Activated T-cell treated with anti-CD3 and anti-CD28 coated beads, Interleukin-2, amount 50 U/mL, for 24 hours (primary cell): ENCODE measurements at places on chromosomes 6 and 20.

DNA sequence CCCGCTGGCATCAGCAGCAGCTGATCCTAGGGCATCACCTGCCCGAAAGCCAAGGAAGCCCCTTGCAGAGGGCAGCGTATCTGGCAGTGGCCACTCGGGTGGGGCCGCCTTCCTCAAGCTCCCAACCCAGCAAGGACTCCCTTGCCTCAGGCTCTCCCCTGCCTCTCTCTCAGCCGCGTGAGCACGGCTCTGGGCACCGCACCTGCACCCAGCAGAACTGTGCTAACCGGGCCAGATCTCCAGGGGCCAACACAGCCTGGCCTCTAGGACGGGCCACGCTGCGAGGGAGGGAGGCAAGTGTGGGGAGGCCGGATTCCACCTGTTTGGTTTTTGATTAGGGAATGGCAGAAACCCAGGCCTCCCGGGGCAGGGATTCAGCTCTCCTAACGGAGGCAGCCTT, 11.8 kb upstream of the MRGBP start:
- no peak for DNase-seq

- no peak for DNase-seq
Observed at GRCh38 chr20:62837790-62838127, 20.9 kb downstream of the COL9A3 start.

DNA sequence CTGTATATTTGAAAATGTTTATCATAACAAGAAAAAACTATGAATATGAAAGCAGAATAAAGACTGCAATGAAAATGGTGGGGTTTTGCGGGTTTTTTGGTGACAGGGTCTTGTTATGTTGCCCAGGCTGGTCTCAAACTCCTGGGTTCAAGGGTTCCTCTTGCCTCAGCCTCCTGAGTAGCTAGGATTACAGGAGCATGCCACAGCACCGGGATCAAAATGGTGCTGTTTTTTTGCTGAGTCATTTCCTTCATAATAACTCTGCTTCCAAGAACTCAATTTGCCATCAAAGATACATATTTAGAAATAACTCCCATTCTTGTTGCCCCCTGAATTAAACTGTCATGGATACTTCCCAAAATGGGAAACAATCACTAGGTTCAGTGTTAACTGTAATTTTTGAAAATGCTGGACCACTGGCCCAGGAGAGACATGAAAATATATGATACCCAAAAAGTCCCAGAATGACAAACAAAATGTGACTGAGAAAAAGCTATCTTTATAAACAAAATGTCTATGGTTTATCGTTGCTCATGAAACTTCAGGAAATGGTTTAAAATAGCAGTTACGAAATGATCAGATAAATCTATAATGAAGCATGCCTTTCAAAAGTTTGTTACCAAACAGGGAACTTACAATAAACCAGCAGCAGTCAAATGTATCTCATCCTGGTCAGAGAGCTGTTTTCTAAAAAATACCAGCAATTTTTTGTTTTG, 32.2 kb downstream of the ILRUN start:
- DNase-seq: no peak

DNA sequence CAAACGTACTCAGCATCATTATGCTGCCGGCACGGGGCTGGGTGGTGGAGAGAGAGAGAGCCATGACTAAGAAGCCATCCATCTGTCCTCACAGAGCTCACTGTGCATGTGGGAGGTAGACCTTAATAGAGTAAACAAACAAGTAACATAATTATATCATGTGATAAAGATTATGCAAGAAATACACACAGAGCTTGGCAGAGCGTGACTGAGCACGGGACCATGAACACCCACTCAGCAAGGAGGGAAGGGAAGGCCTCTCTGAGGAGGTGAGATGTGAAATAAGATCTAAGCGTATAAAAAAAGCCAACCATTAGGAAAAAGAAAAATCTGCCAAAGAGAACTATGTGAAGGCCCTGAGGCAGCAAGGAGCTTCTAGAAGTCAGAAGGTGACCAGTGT, 207.5 kb downstream of the PTPRT start:
- no peak for DNase-seq

- DNase-seq: no peak
Observed at GRCh38 chr20:50901301-50901700, 29.9 kb downstream of the ADNP start.

GRCh38 chr20:24732076-24732475, 217.0 kb upstream of the CST7 start:
- no peak for DNase-seq

- DNase-seq: no peak
Observed at GRCh38 chr6:126252154-126252553, 87.8 kb upstream of the CENPW start.

DNA sequence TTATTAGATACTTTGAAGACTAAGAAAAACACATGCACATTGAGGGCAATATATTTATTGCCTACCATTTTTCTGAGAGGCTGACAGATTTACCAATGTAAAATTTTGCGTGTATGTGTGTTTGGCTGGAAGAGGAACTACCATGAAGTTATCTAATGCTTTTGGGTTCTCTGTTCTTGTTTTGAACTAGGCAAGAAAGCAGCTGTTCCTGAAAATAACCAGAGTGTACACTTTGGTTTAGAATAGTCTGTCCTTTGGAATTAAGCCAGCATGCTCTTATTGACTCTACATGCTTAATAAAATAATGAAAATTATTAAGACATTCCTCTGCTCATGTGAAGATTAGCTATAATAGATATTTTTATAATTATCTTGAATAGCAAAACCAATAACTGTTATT, 129.2 kb downstream of the MYB start:
- DNase-seq: no peak

GRCh38 chr20:50815162-50815989, 20.5 kb downstream of the BCAS4 start:
- DNase-seq: peak; percentile 42

DNA sequence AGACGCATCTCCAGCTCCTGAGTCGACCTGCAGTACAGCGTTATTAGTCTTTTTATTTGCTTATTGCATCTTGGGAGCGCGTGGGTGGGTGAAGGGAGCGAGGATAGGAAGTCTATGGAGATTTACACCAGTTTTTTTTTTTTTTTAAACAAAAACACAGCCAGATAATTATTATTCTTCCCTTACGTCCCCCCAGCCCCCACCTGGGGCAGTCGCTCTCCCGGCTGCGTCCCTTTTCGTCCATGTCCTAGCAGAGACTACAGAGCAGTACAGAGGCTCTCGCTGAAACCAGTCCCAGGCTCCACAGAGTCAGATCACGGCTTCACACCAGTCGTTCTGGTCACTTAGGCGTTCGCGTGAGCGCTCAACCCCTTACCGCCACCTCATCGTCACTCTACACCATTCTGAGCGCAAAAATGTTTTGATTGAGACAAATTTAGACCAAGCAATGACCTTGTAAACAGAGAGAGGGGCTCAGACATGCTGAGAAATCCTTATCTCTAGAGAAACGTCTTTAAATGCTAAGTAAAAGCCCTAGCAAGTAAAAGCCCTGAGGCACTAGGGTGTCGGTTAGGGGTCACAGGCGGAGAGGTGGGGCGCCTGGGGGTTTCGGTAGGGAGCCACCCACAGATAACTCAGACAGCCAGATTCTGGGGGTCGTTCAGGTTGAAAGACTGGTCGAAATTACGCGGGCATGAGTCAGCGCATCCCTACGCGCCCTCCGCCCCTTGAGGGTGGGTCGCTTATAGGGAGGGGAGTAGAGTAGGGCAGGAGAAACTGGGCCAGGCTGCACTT, 975 bp upstream of the PPT2 start:
- no peak for DNase-seq

- no peak for DNase-seq
Observed at GRCh38 chr6:142892254-142893021, 52.5 kb downstream of the HIVEP2 start.

- DNase-seq: no peak
Observed at GRCh38 chr6:143966312-143966711, 41.7 kb downstream of the PLAGL1 start.

DNA sequence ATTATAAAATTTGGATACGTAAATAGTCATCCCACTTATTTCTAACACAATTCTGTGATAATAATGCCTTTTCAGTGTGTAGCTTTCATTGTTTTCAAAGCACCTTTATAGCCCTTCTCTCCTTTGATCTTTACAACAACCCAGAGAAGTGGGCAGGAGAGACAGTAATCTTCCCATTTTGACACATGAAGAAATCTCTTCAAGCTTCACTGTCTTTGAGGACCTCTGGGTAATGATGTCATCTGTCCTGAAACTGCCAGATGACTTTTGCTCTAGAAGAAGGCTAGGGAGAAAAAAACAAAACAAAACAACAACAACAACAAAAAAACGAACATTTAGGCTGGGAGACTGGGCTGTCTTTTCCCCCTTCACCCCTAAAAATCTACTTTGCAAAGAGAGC, 203.0 kb downstream of the KCNQ5 start:
- DNase-seq: no peak

DNA sequence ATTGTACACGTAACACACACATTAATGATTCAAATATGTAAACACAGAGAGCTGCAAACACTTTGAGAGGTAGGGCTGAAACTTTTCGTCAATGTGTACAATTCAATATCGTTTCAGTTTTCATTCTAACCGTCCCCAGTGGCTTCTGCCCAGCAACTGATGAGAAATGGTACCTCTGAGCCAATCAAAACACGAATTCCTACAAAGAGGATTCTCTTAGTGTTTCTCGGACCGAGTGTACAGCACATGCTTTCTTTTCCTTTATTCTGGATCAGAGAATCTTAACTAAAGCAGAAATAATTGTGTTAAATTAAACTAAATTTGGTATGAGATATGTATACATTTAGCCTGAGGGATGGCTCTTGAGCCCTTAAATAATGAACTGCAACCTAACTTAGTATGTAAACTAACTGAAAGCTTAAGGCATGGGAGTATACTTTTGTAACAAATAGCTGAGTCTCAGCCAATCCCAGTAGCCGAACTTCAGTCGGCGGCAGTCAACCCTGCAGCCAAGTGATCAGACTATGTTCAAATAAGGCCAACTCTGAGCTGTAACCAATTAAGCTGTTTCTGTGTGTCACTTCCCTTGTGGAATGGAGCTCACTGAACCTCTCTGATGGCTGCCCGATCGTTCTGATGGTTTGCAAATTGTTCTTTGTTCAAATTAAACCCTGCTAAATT, 16.1 kb downstream of the BTN2A1 start:
- peak; percentile 73 for DNase-seq

DNA sequence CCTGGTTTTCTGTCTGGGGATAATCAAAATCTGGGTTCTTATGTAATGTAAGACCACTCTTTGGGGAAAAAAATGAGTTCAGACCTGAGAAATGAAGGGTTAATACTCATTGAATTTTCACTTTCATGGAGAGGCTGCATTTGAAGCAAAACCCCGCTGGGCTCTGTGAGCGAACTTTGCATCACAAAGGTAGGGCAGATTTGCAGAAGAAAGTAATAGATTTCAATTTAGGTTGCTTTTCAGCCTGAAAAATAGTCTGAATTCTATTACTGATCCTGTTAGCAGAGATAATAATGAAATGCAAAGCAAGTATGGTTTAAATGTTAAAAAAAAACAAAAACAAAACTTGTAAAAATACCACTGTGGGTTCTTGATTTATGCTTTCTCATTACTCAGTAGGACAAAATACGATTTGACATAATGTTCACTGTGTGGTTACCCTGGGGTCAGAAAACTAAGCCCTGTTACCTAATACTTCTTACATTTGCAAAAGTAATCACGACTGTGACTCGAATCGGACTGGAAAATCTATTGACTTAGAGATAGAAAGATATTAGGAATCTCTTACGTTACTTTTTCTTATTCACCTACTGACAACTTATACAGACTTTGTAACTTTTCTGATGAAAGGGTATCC, 72.2 kb downstream of the UST start:
- DNase-seq: no peak

DNA sequence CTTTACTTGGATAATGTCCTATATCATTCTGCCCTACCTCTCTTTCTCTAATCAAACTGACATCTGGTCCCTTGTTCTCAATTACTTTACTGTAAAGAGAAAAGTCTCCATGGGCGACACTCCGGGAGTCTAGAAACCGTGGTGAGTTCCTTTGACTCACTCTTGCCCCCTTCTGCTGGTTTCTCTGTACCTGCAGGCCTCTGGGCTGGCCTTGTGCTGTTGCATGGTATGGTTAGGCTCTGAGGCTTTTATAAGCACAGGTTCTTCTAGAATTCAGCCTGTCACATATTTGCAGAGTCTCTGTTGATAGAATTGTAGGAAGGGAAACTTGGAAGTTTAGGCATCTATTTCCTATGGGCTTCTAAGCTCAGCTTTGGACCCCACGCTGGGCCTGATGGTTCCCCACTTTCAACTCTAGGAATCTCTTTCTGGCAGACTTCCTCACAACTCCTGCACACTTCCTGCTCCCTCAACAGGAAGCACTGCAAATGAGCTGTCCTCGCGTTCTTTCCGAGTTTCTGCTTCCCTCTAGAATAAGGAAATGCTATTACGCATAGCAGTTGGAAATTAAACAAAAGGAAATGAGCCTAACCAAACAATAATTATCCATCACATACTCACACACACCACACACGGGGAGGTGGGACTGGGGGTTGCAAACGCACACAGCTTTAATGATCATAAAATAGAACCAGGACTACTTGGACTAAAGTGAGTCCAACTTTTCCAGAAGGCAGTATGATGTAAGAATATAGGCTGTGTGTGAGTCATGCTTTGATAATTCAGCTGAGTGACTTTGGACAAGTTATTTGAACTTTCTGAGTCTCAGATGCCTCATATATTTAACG, 683.3 kb downstream of the QKI start:
- DNase-seq: no peak

DNA sequence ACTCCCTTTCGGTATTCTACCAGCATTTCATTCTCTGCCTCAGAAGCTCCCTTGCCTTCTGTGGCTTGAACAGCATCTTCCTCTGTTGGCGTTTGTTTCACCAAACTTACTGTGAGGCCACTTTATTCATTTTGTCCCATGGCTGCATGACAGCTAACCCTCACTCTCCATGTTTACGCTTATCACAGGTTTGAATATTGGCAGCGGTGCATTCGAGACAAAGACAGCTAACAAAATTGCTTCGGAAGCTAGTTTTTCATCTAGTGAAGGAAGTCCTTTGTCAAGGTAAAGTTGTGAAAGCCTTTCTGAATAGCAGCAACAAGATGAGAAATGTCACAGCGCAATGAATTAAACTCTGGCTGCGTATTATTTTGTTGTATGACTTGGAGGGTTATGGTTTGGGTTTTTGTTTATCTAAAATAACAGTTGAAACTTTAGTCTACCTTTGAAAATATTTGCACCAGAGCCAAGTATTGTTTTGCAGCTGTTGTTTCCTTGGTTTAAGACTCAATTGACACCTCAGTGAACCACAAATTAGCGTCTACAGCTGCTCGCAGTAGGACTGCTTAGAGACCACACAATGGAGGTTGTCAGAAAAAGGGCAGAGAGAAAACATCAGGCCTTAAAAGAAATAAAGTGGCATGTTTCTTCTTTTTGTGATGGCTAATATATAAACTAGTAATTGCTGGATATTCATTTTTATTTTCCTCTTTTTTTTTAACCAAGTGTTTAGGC, 70.4 kb upstream of the XRN2 start:
- DNase-seq: no peak

DNA sequence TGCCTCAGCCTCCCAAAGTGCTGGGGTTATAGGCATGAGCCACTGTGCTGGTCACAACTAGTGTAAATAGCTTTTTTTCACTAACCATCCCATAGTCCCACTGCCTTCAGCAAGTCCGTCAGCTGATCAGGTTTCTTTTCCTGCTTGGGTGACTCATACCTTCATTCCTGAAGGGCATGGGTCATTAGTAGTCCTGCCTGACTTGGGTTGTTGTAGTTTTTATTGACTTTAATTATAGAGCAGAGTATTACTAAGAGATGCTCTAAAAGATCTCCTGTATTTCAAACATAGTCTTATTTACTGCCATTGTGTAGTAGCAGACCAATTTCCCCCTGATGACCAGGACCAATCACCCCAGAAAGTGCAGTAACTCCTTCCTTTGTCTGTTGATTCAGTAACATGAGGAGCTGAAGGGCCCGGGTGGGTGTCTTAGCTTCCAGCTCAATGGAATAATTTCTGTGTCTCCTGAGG, 25.8 kb downstream of the HLA-C start:
- no peak for DNase-seq
